ENCODE measurements at places on chromosomes 6 and 20. TPM values are rescaled to one million over a fixed set of nuclear protein-coding genes. Genes with fewer than 3 reads are reported as not detected.

Gene RAET1L
- total RNA-seq = not detected

DNA sequence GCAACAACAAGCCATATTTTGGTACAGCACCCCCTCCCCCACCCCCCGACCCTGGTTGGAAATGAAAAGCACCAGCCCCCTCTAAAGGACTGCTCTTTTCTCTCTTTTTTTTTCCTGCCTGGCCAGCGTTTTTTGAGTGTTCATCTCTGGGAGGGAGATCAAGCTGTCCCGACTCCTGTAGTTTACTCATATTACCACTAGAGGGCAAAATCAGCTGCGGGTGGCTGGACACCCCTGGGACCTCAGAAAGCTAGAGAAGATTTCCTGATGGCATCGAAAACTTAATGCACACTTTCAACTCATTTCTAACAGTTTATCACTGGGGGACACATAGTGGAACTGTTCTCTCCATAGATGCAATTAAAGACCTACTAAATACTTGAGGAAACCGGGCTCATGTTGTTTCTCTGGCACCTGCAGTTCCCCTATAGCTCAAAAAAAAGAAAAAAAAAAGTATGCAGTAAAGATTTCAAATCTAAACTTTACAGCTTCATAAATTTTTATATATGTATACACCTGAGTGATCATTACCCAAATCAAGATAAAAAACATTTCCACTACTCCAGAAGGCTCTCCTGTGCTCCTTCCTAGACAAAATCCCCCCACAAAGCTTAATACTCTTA lies 24.4 kb downstream of the CNBD2 start:
- H3K27me3 ChIP-seq = peaks cover 20% of the 10 kb centered on the region
- H3K27ac ChIP-seq = no peak overlapping the region
- no peaks in the 10 kb centered on the region for H3K36me3 ChIP-seq
- peaks cover 2% of the 10 kb centered on the region for H3K4me1 ChIP-seq
- DNase-seq = peak; percentile 86

Gene SLC32A1
- not detected for total RNA-seq

- no peak for DNase-seq
- H3K4me1 ChIP-seq = peaks cover 12% of the 10 kb centered on the region
- no peak overlapping the region for H3K4me3 ChIP-seq
- peak overlapping the region; percentile 23 for H3K27ac ChIP-seq
Observed at GRCh38 chr6:21986703-21987102, 310.1 kb downstream of the PRL start.

GRCh38 chr6:108746836-108747575 lies 101.2 kb upstream of the ARMC2 start:
- no peak overlapping the region for H3K4me3 ChIP-seq
- DNase-seq = no peak
- H3K27me3 ChIP-seq = peaks cover 30% of the 10 kb centered on the region
- no peak overlapping the region for H3K27ac ChIP-seq
- no peaks in the 10 kb centered on the region for H3K4me1 ChIP-seq

Gene SPTLC3
- 0.26 TPM for total RNA-seq

Gene GPX5
- not detected for total RNA-seq
